ENCODE measurements at places on chromosomes 4 and X.

DNA sequence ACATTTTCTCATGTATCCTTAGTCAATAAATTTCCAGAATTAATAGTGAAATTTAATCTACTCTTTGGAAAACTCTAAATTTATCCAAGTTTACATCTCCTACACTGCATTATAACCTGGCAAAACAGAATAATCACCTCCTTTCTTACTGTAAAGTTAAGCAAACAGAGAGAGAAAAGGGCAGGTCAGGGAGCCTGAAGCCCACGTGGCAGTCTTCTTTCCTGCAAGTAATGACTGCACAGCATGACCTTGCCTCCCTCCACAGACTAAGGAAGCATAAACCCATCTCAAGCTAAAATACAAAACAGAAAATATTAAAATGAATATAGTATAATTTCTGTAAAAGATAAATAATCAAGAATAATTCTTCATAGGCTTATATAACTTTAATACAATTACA is 1153.0 kb downstream of the C4orf33 start:
- DNase-seq, result no peak

DNA sequence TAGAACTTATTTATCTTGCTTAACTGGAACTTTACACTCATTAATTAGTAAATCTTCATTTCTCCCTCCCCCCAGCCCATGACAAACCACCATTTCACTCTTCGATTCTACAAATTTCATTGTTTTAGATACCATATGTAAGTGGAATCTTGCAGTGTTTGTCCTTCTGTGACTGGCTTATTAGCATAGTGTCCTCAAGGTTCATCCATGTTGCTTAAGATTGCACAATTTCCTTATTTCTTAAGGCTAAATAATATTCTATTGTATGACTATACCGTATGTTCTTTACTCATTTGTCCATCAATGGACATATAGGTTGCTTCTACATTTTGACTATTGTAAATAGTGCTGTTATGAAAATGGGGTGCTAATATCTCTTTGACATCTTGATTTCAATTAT is 24.5 kb upstream of the RNF212 start:
- DNase-seq, result no peak

- no peak for DNase-seq
These were observed 175.8 kb downstream of the COMMD8 start for GRCh38 chr4:47287735-47288134.

- no peak for DNase-seq
These were observed 1.3 kb upstream of the TMEM154 start for GRCh38 chr4:152680988-152681603.

- no peak for DNase-seq
These were observed 78.8 kb upstream of the BCOR start for GRCh38 chrX:40176351-40177116.

- DNase-seq, result no peak
These were observed 553.3 kb upstream of the MAGEB2 start for GRCh38 chrX:29662101-29662500.

DNA sequence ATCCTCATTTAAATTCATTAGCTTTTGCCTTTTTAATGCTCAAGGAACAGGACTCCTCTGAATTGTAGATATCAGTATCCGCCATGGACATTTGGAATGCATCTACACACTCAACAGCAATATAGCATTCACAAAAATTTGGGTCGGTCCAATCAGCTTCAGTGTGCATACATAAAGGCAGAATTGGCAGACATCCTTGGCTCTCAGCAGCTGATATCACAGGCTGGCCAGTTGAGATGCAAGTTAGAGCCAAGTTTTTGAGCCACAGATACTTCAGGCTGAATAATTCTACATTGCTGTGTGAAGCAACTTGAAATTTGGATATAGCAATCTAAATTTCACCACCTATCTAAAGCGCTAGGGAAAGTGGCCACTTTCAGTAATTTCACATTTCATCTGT is 821.1 kb downstream of the PCDH19 start:
- DNase-seq, result no peak

- DNase-seq, result no peak
These were observed 1.7 kb downstream of the PPP2R2C start for GRCh38 chr4:6470502-6471306.

DNA sequence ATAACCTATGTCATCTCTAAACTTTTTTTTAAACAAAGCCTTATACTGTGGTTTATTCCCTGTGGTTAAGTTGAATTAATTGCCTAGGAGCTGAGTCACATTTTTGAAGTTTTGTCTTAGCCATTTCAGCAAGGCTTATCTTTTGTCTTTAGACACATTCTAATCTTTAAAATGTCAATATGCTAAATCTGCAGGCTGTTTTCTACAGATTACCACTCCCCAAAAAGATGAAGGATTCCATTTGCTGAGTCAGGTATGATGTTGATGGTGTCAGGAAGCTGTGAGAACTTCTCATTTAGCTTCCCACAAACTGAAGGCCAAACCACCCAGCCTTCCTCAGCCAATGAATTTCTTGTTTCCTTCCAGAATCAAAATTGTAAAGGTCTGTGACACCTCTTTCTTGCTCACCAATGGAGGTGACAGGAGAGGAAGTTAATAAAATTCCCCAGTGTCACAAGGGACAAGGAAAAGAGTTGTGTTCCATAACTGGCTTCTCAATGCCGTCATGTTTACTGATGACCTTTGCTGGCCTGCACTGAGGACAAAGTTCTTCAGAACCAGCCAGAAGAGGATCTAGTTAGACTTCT is 3.7 kb upstream of the CXCL6 start:
- DNase-seq, result no peak

GRCh38 chrX:109739625-109740432 is 6.8 kb upstream of the ACSL4 start:
- DNase-seq, result no peak

DNA sequence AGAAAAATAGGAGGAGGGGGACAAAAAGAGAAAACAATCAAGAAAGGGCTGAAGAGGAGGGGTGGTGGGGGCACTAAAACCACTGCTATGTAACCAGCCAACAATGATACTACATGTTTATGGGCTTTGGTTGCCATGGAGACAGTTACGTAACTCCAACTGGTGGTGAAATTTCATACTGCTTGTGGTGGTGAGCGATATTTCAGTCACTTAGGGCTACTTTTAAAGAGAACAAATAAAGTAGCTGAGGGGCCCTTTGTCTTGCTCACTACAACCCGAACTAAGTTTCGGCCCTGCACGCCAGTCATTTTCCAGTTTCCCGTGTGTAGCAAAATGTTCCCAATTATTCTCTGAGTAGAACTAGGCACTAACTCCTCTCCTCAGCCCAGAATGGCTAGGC is 275.2 kb upstream of the EDA2R start:
- no peak for DNase-seq

DNA sequence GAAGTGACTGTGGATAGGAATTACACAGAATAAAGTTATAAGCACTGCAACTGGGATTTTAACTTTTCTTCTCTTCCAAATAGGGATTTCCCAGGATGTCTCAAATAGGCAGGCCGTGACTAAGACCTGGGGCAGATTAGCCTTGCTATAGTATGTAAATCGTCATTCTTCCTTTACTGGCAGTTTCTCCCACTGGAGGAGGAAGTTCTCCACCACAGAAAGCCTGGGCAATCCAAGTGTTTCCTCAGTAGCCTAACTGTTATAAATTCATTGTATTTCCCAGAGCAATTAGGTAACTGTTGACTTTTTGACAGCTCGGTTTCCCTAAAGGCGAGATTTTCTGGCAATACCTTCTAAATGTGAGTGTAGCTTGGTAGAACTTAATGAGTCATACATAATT is at the start of gene TNIP3:
TSS of gene TNIP3 (minus strand) at position 31 of the 400 bp plus-strand sequence. CDS start 196 bp downstream, outside the sequence.
- no peak for DNase-seq

DNA sequence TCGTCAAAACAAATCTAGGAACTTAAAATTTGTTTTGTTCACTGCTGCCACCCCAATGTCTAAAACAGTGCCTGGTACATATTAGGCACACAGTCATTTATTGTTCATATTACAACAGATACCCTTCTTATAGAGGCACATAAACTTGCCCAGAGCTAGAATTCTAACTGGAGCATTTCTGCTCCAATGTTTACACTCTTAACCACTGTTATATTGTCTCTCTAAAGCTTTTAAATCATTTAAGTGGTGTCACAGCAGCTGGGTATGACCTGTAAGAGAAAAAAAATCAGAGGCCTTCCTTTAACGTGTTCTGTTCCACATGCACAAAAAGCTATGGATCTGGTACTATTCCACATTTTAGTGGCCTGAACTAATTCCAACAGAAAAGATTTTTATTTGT is 3.0 kb downstream of the UBE2D3 start:
- no peak for DNase-seq

- no peak for DNase-seq
These were observed 835 bp downstream of the TDO2 start for GRCh38 chr4:155904331-155904730.

DNA sequence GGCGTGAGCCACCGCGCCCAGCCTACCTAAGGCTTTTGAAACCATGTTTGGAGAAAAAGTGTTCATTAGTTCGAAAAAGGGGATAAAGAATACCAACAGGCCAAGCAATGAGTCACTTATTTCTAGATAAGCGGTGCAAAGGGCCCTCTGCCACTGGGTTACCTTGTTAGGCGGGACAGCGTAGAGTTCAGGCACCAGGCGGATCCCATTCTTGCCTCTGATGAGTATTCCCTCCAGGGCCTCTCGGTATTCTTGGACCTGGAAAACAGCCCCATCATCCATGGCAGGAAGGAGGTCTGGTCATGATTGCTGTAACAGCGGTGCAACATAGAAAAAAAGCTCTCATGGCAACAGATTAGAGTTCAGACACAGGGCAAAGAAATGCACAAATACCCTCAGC is 48.0 kb downstream of the PHKA2 start:
- DNase-seq, result no peak

DNA sequence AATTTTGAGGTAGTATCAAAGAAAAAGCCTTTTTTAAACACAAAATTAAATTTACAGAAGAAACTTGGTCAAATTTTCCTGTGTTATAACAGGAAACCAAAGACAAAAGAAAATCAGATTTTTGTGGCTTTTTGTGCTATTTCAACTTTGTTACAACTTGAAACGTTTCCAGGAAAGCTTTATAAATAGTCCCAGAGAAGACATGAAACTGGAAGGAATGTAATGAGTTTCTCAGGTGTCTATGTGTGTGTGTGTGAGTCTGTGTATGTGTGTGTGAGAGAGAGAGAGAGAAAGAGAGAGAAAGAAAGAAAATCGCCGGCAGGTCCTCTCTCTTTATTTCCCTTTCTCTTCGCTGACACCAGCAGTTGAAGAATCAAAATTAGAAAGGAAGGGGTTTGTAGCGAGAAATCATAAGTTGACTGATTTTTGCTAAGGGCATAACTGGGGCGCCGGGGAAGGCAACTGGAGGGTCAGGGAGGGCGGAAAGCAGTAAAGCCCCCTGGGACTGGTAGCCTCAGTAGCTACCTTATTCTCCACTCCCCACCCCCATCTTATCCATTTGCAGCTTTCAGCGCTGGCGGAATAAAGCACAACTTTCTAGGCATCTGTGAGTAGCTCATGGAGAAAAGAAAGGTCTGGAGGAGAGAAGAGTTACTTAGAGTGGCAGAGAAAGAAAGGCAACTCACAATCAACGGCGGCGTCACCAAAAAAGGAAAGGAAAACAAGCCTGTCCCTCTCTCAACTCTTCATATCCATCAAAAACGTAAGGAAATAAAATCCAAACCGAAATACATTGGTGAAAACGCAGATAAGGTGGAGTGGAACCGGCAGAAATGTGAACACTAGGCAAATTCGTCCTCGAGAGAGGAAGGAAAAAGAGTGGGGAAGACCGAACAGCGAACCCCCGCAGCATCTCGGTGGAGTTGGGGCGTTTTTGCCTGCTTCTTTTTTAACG is 1.3 kb downstream of the TMEM47 start:
- no peak for DNase-seq

DNA sequence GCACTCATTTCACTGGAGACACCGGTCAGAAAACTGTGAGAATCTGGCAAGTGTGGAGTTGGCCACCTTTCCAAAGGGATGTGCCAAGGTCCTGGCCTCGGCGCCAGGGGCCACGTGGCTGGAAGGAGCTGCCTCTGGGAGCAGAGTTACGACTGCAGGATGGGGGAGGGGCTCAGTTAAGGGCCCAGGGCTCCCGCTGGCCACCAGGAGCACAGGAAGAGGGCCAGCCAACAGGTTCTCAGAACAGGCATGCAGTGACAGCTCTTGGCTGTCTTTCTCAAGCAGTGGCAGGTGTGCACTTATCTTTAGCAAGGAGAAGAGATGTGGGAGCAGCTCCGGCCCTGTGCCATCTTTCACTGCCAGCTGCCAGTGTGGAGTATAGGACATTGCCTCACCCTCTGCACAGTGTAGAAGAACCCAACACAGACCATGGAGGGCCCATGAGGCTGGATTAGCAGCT is 115.9 kb upstream of the RBPJ start:
- no peak for DNase-seq

- DNase-seq, result no peak
These were observed 411.1 kb downstream of the TRIML1 start for GRCh38 chr4:188550296-188550695.
